IMR-90 (cell line): ENCODE measurements at places on chromosomes 4 and X. TPM values are rescaled to one million over a fixed set of nuclear protein-coding genes. Genes with fewer than 3 reads are reported as not detected.

The RAB39B gene
- 0.23 and 0.29 TPM in 2 replicates for polyA plus RNA-seq

The DOK7 gene
- polyA plus RNA-seq = not detected in 2 replicates

The PPBP gene
- polyA plus RNA-seq = not detected in 2 replicates

The UGT2B17 gene
- polyA plus RNA-seq = not detected in 2 replicates

The SORBS2 gene
- 0.29 TPM in 1 of 2 replicates, not detected in the other for polyA plus RNA-seq

The FMR1NB gene
- polyA plus RNA-seq = not detected in 2 replicates

The FATE1 gene
- polyA plus RNA-seq = not detected in 2 replicates

The SLC25A5 gene
- polyA plus RNA-seq = 247 and 337 TPM in 2 replicates

The MAGEC1 gene
- not detected in 2 replicates for polyA plus RNA-seq

The SLC6A8 gene
- 21.1 and 25.5 TPM in 2 replicates for polyA plus RNA-seq

The YIPF6 gene
- 9.7 TPM in 2 replicates for polyA plus RNA-seq

The LRRC66 gene
- 0.09 and 0.10 TPM in 2 replicates for polyA plus RNA-seq

The RASL11B gene
- 0.26 and 0.31 TPM in 2 replicates for polyA plus RNA-seq

The CYTL1 gene
- polyA plus RNA-seq = 5.8 and 7.4 TPM in 2 replicates

The GPC4 gene
- 1.1 and 1.6 TPM in 2 replicates for polyA plus RNA-seq

The PWWP3B gene
- polyA plus RNA-seq = not detected in 2 replicates

The CPZ gene
- 8.2 and 10.3 TPM in 2 replicates for polyA plus RNA-seq

The KIAA1210 gene
- polyA plus RNA-seq = not detected in 2 replicates

The PIN4 gene
- 18.2 and 20.9 TPM in 2 replicates for polyA plus RNA-seq

The SPOCK3 gene
- 0.11 TPM in 1 of 2 replicates, not detected in the other for polyA plus RNA-seq

The CTSO gene
- 3.4 and 3.9 TPM in 2 replicates for polyA plus RNA-seq

The ZXDA gene
- 0.99 and 1.0 TPM in 2 replicates for polyA plus RNA-seq
